Breast epithelium (tissue), 4 donors: ENCODE measurements at places on chromosomes 3 and 15. TPM values are rescaled to one million over a fixed set of nuclear protein-coding genes. Genes with fewer than 3 reads are reported as not detected.

GRCh38 chr3:31755926-31756658 is 223.4 kb downstream of the STT3B start:
- no peak for DNase-seq

DNA sequence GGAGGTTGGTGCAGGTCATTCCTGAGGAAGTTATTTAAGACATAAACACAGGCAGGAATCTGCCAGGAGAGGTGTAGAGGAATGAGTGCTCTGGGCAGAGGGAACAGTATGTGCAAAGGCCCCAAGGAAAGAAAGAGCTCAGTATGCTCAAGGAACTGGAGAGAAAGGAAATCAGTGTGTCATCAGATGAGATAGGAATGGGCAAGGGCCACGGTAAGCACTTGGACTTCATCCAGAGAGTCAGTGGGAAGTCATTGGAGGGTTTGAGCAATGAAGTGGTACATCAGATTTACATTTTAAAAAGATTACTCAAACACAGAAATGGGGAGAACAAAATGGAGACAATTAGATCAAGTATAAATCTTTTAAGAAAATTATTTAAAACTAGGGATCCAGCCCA is 272.2 kb downstream of the ADAMTSL3 start:
- no peak for DNase-seq

GRCh38 chr15:81945014-81945615 is 100.7 kb downstream of the MEX3B start:
- no peak for DNase-seq

DNA sequence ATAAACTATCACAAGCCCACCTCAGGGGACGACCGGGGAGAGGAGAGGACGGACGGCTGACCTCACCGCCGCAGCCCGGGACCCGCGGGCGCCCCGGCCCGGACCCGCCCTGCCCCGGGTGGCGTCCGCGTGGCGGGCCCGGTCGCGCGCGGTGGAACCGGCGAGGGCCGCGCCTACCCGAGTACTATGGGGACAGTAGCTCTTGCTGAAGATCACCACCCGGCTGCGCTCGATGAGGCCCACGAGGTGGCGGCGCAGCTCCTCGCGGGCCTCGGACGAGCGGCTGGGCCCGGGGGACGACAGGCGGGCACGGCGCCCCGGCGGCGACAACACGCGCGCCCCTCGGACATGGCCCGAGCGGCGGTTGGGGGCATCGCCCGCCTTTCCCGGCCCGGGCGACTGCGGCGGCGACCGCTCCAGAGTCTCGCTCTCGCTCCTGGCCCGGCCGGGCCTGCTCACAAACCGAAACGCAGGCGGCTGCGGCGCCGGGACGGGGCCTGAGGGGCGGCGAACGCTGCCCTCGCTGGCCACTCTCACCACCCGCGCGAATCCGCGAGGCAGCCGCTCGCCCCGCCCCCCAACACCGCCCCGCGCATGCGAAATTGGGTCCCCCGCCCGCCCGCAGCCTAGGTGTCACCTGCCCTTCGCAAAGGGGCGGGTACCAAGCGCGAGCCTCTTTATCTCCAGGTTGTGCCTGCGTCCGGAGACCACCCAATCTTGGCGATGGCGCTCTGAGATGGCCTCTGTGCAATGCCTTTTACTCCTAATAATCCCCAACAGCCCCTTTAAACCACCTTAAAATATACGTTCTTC is at the start of gene TXNRD3:
Gene TXNRD3 (minus strand): TSS at position 554 of the 813 bp plus-strand sequence.
- DNase-seq, result peak; percentile 81

DNA sequence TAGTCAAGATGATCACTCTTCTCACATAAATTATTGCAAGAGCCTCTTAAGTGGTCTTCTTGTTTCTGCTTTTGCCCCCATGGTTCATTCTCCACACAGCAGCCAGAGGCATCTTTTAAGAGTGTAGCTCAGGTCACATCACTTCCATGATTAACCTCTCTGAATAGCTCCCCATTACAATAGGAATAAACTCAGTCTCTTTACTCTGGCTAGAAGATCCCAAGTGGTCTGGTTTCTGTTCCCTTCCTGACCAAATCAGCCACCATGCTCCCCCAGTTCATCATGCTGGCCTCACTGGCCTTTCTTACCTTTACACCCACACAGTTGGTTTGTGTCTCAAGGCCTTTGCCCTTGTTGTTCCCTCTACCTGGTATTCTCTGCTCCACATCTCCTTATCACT is 8.2 kb downstream of the HHATL start:
- DNase-seq, result no peak

DNA sequence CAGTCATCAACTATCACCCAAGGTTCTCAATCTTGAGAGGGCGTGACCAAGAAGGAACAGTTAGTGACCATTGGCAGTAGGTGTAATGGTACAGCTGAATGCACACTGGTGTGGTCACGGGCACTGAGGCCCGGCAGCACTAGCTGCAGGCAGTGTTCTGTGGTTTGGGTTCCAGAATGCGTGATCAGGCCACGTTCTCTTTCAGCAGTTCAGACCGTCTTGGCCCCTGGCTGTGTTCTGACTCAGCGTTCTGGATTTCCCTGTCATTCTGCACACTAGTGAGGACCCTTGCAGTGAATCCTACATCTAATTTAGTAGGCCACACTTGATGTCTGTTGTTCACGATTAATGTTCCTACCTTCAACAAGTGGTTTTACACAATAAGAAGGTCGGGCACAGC is 220.5 kb upstream of the SLCO3A1 start:
- DNase-seq, result no peak

GRCh38 chr3:68057637-68058320 is 403.4 kb upstream of the SUCLG2 start:
- DNase-seq, result no peak

DNA sequence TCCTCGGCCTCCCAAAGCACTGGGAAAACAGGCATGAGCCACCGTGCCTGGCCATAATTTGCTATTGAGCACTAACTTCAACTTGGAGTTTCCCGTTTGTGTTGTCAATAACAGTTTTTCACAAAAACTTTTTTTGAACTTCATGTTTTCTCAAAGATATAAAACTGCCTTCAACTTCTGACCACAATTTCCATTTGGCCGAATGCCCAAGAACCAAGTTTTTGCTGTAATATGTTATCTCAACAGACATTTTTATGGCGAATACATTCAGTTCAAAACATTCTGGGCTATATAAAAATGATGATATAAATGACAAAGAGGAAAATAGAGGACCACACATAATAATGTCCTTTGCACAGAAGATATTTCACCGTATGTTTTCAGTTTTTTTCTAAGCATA is 56.4 kb downstream of the NEDD4 start:
- no peak for DNase-seq

DNA sequence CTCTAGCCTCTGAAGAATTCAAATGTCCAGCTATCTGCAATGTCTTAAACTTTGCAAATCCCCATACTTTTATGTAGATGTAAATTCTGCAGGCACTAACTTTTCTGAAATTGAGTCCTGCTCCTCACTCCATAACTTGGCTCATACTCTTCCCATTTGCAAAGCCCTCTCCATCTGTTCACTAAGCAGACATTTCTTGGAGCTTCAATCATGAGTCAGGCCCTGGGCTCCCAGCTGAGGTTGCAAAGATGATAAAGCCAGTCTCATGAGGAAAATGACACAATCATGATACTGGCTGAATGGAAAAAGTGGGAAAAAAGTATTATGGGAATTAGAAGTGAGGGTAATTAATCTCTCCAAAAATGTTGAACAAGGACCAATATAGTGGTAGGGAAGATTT is 507.6 kb downstream of the NR2F2 start:
- DNase-seq, result no peak

DNA sequence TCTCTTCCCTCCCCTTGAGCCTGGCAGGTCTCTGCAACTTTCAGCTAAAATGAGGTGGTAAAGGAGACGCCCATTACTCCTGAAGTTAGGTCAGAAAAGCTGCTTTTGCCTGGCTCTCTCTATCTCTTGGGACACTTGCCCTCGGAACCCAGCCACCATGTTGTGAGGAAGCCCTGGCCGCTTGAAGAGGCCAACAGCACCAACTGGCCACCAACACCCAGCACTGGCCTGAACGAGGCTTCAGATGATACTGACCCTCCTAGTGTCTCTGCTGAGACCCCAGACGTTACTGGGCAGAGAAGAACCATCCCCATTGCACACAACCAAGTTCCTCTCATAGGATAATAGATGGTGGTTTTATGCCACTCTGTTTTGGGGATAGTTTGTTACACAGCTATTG is 49.5 kb upstream of the PCSK6 start:
- DNase-seq, result no peak

GRCh38 chr3:99845331-99845730 is 27.7 kb downstream of the CMSS1 start:
- DNase-seq, result no peak

DNA sequence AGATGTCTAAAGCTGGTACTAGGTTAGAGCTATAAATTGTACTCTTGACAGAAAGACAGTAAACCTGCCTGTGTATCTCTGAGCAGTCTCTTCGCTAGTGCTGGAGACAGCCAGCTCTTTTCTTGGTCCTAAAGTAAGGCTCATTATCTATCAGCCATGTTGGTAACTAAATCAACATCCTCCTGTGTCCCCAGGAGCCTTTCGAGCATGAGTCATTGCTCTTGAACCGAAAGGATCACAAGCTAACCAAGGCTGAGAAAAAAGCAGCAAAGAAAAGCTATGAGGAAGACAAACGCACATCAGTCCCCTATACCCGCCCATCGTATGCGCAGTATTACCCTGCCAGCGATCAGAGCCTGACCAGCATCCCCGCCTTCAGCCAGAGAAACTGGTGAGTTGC is 25.0 kb upstream of the TEX264 start:
- DNase-seq, result no peak

- DNase-seq, result no peak
Measured at GRCh38 chr3:134885877-134886621, 91.0 kb downstream of the EPHB1 start.

DNA sequence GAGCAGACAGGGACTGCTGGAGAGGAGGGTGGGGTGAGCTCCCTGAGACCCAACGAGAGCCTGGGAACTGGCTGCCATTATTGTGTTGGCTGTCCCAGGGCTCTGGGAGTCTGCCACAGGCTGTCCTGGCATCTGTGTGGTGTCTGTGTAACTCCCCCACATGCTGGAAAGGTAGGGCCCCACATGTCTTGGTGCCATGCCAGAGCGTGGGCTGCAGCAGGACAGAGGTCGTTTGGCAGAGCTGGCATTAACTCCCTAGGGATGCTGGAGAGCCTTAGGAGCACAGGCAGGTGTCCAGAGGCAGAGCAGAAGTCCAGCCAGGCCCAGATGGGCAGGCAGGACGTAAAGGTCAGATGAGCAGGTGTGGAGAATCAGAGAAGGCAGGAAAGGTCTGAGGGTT is 9.7 kb downstream of the TIMP4 start:
- no peak for DNase-seq

GRCh38 chr3:177521305-177521704 is 324.0 kb upstream of the TBL1XR1 start:
- DNase-seq, result peak; percentile 86

- no peak for DNase-seq
Measured at GRCh38 chr3:185175370-185175987, 22.6 kb upstream of the C3orf70 start.

- DNase-seq, result no peak
Measured at GRCh38 chr3:158313338-158313927, 203.5 kb downstream of the RSRC1 start.

GRCh38 chr3:71380096-71380495 is 203.4 kb downstream of the FOXP1 start:
- DNase-seq, result no peak

- no peak for DNase-seq
Measured at GRCh38 chr3:32453346-32453745, 49.3 kb downstream of the CMTM6 start.

GRCh38 chr3:142209655-142210054 is 15.7 kb downstream of the GK5 start:
- DNase-seq, result no peak

DNA sequence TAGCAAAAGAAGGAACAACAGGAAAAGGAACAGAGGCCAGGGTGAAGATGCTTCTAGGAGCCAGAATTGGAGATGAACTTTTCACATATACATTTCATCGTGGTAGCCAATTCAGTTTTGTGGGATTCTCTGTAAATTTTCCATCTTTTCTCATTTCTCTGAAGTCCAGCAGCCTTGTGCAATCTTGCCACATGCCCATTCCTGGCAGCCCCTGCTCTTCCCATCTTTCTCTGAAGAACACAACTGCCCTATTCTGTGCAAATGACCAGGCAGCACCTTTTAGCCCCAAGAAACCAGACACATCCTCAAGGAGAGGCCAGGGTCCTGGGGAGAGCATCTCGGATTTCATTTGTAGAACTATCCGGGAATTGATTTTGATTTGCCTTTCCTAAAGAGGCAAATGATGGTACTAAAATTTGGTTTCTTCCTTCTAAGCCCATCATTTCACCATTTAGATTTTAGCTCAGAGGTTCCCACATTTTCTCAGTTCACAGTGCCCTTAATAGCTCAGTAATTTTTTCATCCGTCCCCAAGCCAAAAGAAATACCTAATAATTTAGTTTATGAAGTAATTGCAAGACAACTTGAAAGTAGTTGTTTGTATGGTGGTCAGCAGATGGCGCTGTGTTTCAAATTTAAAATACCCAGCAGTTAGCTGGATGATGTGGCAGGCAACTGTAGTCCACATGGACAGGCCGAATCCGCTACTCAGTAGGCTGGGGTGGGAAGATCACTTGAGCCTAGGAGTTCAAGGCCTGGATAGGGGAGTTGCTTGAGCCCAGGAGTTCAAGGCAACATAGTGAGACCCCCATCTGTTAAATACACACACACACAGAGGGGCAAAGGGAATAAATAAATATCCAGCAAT is 61.3 kb upstream of the ACKR4 start:
- DNase-seq, result peak; percentile 38

DNA sequence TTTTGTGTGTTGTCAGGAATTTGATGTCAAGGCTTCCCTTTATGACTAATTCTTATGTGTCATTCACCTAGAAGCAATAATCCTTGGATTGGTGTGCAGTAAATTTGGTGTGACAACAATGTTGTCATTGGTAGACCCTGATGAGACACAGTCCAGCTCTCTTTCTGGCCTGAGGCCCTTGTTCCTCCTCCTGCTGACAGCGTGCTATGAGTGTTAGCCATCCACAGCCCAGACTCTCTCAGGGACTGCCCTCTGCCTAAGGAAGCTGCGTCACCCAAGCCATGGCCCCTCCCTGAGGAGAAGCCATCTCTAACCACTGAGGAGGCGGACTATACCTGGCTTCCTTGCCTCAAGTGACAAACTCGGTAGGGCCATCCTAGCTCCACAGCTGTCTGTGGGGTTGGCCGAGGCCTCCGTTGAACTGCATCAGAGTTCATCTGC is 13.3 kb upstream of the TM4SF1 start:
- no peak for DNase-seq

GRCh38 chr3:175093748-175094147 is 234.6 kb downstream of the NAALADL2 start:
- DNase-seq, result no peak

- DNase-seq, result no peak
Measured at GRCh38 chr3:55476515-55476914, 10.6 kb downstream of the WNT5A start.

TEX9 gene
- total RNA-seq, result 38.2 TPM

PCLAF gene
- 0.59 TPM for total RNA-seq

GPR62 gene
- total RNA-seq, result not detected

CPEB1 gene
- total RNA-seq, result 4.6 TPM

CHL1 gene
- total RNA-seq, result 40.3 TPM

SPTSSB gene
- 0.16 TPM for total RNA-seq

COL8A1 gene
- 13.6 TPM for total RNA-seq

CMTM8 gene
- total RNA-seq, result 19.3 TPM

EPHA6 gene
- total RNA-seq, result 1.4 TPM

CILP gene
- 5.2 TPM for total RNA-seq
